ENCODE measurements at places on chromosomes 1 and 21. TPM values are rescaled to one million over a fixed set of nuclear protein-coding genes. Genes with fewer than 3 reads are reported as not detected.

The NR0B2 gene
- total RNA-seq = not detected

- no peaks in the 10 kb centered on the region for H3K27me3 ChIP-seq
- no peak overlapping the region for H3K4me3 ChIP-seq
- H3K36me3 ChIP-seq = no peaks in the 10 kb centered on the region
- no peak for DNase-seq
- H3K4me1 ChIP-seq = peaks cover 9% of the 10 kb centered on the region
Measured at GRCh38 chr21:35057428-35057827, 8.3 kb upstream of the RUNX1 start.

DNA sequence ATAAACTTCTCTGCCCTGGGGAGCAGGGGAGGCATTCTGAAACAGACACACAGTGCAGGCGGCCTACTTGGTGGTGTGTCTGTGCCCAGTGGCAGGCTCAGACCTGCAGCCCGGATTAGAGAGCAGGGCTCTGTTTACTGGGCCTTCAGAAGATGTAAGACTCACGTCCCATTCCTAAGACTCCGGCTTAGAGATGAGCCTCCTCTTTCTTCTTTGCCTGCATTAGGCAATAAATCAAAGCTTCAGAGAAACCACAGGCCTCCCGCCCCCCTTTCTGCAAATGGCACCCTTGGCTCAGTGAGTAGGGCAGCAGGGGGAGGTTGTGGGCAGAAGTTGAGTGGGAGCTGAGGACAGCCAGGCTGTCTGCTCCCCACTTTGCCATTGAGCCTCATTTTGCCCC, 35.8 kb downstream of the LGR6 start:
- no peaks in the 10 kb centered on the region for H3K4me1 ChIP-seq
- peaks cover 24% of the 10 kb centered on the region for H3K27me3 ChIP-seq
- H3K27ac ChIP-seq = no peak overlapping the region
- no peaks in the 10 kb centered on the region for H3K36me3 ChIP-seq
- no peak overlapping the region for H3K4me3 ChIP-seq

DNA sequence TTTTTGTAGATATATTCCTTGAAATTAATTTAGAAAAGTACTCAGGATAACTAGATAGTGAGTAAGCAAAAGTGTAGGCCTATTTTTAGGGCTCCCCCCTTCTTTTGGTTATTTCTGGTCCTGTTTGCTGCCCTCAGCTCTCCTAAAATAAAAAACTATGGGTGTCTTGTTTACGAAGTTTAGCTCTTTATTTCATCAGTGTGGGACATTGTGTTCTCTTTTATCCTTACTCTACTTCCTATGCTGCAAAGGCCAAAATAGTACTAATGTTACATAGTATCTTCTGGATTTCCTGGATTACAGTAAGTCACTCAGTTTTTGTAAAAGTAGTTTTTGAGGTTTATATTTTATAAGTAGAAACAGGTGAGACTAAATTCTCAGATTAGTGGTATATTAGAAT, 15.4 kb downstream of the CEP350 start:
- H3K36me3 ChIP-seq = peaks cover 11% of the 10 kb centered on the region
- H3K4me3 ChIP-seq = no peak overlapping the region

DNA sequence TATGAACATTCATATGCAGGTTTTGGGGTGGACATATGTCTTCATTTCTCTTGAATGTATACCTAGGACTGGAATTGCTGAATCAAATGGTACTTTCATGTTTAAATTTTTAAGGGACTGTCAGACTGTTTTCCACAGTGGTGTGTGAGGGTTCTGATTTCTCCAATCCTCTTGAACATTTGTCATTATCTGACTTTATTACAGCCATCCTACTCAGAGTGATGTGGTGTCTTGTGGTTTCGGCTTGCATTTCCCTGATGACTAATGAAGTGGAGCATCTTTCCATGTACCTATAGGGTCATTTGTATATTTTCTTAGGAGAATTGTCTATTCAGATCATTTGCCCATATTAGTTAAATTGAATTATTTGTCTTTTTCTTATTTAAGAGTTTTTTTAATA, 35.4 kb upstream of the ZNF281 start:
- no peaks in the 10 kb centered on the region for H3K27me3 ChIP-seq
- no peak overlapping the region for H3K4me3 ChIP-seq
- no peak for DNase-seq

DNA sequence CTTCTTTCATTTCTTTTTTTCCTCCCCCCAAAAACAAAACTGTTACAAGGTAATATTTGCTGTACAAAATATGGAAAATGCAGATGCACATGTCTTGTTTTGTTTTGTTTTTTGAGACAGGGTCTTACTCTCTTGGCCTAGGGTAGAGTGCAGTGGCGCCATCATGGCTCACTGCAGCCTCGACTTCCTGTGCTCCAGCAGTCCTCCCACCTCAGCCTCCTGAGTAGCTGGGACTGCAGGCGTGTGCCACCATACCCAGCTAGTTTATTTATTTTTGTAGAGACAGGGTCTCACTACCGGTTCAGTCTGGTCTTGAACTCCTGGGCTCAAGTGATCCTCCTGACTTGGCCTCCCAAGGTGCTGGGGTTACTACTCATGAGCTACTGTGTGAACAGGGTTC, 15.5 kb downstream of the PRRC2C start:
- no peaks in the 10 kb centered on the region for H3K36me3 ChIP-seq
- H3K4me1 ChIP-seq = no peaks in the 10 kb centered on the region
- no peaks in the 10 kb centered on the region for H3K27me3 ChIP-seq
- H3K4me3 ChIP-seq = no peak overlapping the region
- DNase-seq = no peak

DNA sequence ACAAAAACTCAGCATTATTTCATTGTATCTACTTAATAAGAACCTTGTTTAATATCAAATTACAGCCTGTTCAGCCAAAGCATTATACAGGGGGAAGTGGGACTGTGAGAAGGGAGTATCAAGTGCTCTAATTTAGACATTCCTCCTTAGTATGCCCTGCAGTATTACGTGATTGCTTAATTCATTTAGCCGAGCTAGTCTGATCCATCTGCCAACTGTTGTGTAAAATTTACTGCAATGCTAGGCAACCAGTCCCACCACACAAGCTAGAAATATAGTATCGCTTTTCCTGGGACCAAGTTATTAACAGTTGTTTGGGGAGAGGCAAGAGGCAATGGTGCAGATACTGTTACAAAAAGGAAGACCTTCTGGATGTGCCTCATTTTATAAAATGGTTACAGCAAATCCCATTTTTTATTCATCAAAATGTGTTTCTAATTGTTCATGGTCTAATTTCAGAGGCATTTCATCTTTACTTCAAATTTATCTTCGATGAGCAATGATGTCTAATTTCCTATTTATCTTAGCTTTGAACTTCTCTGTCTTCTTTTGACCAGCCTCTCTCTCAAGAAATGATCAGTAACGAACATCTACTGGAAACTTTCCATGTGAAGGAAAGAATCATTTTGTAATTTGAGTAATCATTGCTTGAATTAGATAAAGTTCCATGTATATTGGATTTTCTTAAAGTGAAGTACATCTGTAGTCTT, 283.3 kb downstream of the DUSP10 start:
- H3K27ac ChIP-seq = peak overlapping the region; percentile 91
- peak; percentile 94 for DNase-seq
- peaks cover 9% of the 10 kb centered on the region for H3K4me1 ChIP-seq

- no peaks in the 10 kb centered on the region for H3K36me3 ChIP-seq
- no peaks in the 10 kb centered on the region for H3K27me3 ChIP-seq
- H3K27ac ChIP-seq = no peak overlapping the region
- DNase-seq = no peak
- no peak overlapping the region for H3K4me3 ChIP-seq
Measured at GRCh38 chr1:45669379-45669778, 17.0 kb downstream of the GPBP1L1 start.

The PHTF1 gene
- 10.9 TPM for total RNA-seq

The S100A14 gene
- 0.18 TPM for total RNA-seq

The ASTN1 gene
- 7.8 TPM for total RNA-seq

DNA sequence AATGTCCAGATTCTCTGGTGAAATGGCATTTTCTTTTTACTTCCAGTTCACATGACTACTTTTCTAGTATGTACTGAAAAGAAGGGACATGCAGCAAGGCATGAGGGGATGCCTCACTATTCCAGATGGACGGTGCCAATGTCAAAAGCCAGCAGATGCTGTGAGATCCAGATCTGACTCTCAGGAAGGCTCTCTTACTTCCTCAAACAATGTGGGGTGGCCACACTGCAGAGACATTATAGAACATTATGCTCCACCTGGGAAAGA, 17.7 kb downstream of the CRYZ start:
- no peak for DNase-seq
- no peaks in the 10 kb centered on the region for H3K4me1 ChIP-seq
- H3K27ac ChIP-seq = no peak overlapping the region

DNA sequence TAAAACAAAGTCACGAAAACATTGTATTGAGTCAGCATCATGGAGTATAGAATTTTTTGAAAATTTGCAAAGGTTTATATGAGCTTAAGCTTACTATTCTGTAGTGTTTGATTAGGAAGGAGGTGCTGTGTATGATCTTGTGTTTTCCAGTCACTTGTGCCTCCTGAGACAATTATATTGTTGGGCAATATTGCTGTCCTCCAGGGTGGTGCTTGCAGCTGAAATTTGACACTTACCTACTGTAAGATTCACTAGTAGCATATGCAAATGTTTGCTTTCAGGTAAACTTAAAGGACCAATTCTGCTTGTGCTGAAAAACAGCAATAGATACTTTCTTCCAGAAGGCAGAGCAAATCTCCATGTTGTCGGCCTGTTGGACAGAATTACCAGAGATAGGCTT, 268.0 kb downstream of the TGFB2 start:
- no peak for DNase-seq
- no peak overlapping the region for H3K27ac ChIP-seq
- H3K27me3 ChIP-seq = no peaks in the 10 kb centered on the region
- H3K4me1 ChIP-seq = no peaks in the 10 kb centered on the region
- H3K36me3 ChIP-seq = no peaks in the 10 kb centered on the region

All from muscle of leg (tissue), 16 donors.